D341Med (cell line): ENCODE measurements at places on chromosomes 3 and 15.

GRCh38 chr3:55532806-55533205, 45.7 kb upstream of the WNT5A start:
- no peak for DNase-seq

- DNase-seq, result no peak
These were observed 16.4 kb upstream of the ALDH1A3 start for GRCh38 chr15:100863075-100863795.

DNA sequence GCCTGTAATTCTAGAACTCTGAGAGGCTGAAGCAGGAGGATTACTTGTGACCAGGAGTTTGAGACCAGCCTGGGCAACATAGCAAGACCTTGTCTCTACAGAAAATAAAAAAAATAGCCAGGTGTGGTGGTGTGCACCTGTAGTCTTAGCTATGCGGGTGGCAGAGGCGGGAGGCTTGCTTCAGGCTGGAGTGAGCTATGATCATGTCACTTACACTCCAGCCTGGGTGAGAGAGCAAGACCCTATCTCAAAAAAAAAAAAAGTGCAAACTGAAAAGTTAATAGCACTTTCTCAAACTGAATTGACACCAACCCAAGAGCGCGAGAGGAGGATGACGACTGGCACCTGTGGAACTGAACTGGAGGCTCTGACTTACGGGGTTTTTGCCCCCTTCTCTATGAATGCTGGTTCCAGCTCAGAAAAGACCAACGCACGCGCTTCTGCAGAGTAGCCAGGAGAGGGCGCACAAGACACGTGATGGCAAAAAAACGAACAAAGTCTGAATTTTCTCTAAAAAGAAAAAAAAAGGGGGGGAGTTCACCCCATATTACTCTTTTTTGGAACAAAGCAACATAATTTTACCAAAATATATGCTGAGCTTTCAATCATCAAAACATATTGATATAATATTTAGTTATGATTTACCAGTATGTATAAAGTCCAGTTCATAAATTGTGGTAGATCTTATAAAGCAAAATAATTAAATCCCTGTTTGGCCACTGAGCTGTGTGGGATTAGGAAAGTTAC, 23.7 kb downstream of the CFAP92 start:
- DNase-seq, result peak; percentile 73

- DNase-seq, result no peak
These were observed 767 bp downstream of the WDR48 start for GRCh38 chr3:39052583-39052982.

- DNase-seq, result no peak
These were observed 21.3 kb upstream of the NUDT16 start for GRCh38 chr3:131360191-131360755.

DNA sequence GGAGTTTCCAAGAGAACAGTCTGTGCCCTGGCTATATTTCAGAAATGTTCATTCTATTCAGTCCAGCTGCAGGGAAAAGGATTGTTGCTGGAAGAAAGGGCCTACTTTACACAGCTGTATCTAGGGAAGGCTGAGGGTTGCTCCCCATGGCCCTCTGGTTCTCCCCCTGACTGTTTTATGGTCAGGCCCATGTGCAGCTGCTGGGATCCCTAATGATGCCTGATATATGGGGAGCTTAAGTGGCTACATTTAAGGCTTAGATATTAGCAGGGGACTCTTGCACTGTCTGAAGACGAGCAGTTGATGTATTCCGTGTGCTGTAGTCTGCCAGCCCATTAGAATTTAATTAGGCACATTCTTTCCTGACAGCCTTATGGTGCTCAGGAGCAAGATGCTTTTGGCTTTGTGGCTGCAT, 72.0 kb downstream of the FAM43A start:
- DNase-seq, result no peak

DNA sequence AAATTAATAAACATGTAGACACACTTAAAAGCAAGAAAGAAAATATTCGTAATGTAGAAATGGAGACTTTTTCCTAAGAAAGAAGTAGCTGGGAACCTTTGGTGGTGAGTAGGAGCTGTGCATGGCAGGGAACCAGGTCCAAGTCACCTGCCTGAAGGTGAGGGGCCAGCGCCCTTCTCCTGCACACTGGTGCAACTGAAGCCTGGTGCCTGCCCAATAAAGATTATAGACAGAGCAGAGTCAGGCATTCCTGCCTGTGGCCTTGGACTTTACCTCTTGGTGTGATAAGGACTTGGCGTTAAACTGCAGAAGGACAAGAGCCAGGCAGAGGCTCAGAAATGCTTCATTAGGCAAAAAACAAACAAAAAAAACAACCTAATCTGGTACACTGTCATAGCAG, 14.2 kb downstream of the CFAP91 start:
- DNase-seq, result no peak

DNA sequence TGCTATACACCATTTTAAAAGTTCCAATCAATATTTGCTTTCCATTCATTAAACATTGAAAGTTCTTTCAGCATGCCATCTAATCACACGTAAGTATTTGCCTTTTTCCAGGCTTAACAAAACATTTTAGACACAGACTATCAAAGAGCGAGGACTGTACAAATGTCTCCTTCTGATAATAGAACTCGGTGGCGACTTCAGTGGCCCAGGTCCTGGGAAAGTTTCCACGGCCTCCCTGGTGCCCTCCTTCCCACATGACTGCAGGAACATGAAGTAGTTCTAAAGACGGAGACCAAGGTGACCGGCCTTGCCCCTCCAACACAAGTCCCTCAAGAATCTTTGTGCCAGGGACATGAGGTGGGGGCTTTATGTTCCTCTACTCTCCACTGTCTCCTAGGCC, 174.6 kb upstream of the KBTBD8 start:
- DNase-seq, result no peak

GRCh38 chr15:52039925-52040781, 21.1 kb downstream of the MAPK6 start:
- DNase-seq, result no peak

GRCh38 chr15:52485290-52485689, 43.4 kb downstream of the MYO5A start:
- no peak for DNase-seq

- no peak for DNase-seq
These were observed 7.8 kb downstream of the HESX1 start for GRCh38 chr3:57192028-57192427.

DNA sequence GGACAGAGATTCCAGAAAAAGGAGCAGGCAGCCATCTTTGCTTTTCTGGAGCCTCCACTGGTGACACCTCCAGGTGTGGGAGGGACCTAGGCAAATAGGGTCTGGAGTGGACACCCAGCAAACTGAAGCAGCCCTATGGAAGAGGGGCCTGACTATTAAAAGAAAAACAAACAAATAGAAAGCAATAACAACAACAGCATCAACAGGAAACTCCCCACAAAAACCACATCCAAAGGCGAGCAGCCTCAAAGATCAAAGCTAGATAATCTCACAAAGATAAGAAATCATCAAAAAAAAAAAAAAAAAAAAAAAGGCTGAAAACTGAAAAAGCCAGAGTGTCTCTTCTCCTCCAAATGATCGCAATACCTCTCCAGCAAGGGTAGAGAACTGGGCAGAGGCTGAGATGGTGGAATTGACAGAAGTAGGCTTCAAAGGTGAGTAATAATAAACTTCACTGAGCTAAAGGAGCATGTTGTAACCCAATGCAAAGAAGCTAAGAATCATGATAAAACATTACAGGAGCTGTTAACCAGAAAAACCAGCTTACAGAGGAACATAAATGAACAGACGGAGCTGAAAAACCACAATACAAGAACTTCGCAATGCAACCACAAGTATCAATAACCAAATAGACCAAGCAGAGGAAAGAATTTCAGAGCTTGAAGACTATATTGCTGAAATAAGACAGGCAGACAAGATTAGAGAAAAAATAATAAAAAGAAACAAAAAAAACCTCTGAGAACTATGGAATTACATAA, 225.4 kb downstream of the CTNNB1 start:
- no peak for DNase-seq

DNA sequence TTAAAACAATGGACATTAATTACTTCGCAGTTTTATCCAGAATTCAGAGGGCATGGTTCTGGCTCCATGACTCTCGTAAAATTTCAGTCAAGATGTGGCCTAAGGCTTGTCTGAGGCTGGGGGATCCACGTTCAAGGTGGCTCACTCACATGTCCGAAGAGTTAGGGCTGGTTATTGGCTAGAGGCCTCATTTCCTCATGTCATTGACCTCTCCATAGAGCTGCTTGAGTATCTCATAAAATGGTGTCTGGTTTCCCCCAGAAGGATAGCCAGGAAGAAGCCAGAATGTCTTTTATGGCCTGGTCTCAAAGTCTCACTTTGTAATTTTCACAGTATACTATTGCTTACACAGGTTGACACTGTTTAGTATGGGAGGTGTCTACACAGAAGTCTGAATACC, 67.3 kb upstream of the DCBLD2 start:
- no peak for DNase-seq

DNA sequence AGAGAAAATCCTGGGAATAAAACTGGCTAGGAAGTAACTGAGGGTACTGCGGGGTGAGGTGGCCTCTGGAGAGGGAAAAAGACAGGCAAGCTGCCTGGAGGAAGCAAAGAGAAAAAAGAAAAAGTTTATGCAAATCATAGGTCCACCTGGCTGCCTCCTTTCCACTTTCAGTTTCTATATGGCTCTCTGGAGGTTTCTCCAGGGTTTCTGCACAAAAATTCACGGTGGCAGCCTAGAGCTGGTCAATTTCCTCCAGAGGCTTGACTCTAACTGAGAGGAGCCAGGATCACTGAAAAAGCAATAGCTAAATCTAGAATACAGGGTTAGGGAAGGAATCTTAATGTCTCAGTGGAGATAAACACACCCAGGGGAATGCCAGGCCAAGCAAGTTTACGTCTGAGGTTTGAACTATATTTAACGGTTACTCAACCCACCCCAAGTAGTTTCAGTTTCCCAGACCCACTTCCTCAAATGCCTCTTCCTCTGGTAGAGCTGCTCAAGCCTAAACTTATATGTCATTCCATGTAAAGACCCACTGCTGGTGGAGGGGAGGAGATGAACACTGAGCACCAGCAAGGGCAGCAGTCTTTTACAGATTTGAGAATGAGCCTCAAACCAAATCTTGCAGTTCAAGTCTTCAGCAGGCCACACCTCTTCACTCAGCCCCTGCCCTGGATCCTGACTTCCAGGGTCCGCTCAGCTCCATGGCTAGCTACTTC, 5.7 kb downstream of the LYSMD2 start:
- no peak for DNase-seq

- DNase-seq, result no peak
These were observed 37.9 kb upstream of the SLC2A2 start for GRCh38 chr3:171064461-171064860.

GRCh38 chr15:83153288-83153687, 45.8 kb downstream of the TM6SF1 start:
- DNase-seq, result no peak
